ENCODE measurements at places on chromosomes 5 and 9. TPM values are rescaled to one million over a fixed set of nuclear protein-coding genes. Genes with fewer than 3 reads are reported as not detected.
A peak's percentile ranks its signal among the peaks of the same experiment; 100 is the strongest.

DNA sequence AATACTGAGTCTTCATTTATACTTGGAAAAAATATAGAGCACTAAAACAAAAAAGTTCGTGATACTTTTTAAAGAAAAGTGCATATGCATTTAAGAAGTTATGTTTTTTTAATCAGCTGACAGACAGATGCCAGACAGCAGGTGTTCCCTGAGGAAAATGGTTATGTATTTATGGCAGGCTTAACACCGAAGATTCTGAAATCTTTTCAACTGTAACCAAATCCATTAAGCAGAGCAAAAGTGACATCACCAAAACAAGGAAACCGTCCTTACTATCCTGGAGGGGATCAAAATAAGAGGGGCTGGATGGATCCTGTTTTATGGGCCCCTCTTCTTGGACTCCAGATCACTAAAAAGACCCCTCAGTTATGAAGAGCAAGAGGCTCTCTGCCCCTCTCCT is 404.9 kb upstream of the ADAMTS16 start:
- no peak for DNase-seq

- DNase-seq: no peak
Measured at GRCh38 chr5:156841737-156842136, 8.4 kb upstream of the PPP1R2B start.

DNA sequence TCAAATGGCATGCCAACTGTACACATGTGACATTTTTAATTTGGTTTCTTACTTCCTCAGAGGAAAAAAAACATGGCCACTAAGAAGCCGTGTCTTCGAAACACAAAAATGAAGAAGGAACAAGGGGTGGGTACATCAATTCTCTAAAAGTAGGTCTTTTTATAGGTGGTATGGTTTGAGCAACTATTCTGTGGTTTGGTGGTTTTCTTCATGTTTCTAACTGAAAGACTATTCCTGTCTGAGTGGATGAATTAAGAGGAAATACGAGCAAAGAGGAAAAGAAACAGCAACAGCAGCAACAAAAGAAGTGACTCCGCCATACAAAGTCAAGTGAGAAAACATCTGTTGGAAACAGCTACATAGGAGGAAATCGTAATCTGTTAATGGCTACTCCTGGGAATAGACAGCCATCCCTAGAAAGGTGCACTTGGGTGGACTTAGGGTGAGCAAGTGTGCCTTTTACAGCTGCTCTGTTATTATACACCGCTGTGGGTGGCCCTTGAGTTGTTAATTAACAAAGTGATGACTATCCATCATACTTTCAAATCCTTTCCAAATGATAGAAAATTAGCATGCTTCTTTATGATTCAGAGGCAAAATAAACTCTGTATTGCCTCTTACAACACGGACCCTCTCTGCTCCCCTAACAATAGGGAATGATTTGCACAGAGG is 575.8 kb downstream of the TLE1 start:
- no peak for DNase-seq

GRCh38 chr5:1415626-1416360 is 29.4 kb downstream of the SLC6A3 start:
- no peak for DNase-seq

- no peak for DNase-seq
Measured at GRCh38 chr5:16773991-16774390, 157.2 kb upstream of the RETREG1 start.

GRCh38 chr5:96297867-96298266 is 135.2 kb downstream of the PCSK1 start:
- DNase-seq: peak; percentile 53

- DNase-seq: peak; percentile 93
Measured at GRCh38 chr9:32627394-32627954, 8.0 kb downstream of the TAF1L start.

GRCh38 chr9:131981116-131981776 is 98.4 kb downstream of the MED27 start:
- no peak for DNase-seq

DNA sequence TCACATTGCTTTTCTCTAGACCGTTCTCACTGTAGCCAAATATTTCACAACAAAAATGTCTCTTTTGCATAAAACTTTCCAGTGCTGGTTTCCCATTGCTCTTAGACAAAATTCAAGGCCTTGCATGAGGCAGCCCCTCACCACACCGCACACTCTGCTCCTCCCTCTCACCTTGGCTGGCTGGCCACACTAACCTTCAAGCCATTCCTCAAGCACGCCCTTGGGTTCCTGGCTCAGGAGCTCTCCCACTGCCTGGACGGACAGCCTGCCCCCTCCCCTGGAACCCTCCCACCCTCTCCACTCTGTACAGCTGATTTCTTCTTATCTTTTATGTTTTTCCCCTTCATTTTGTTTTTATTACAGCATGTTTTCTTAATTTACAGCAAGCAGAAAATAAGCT is 83.2 kb downstream of the PDZD2 start:
- DNase-seq: no peak

DNA sequence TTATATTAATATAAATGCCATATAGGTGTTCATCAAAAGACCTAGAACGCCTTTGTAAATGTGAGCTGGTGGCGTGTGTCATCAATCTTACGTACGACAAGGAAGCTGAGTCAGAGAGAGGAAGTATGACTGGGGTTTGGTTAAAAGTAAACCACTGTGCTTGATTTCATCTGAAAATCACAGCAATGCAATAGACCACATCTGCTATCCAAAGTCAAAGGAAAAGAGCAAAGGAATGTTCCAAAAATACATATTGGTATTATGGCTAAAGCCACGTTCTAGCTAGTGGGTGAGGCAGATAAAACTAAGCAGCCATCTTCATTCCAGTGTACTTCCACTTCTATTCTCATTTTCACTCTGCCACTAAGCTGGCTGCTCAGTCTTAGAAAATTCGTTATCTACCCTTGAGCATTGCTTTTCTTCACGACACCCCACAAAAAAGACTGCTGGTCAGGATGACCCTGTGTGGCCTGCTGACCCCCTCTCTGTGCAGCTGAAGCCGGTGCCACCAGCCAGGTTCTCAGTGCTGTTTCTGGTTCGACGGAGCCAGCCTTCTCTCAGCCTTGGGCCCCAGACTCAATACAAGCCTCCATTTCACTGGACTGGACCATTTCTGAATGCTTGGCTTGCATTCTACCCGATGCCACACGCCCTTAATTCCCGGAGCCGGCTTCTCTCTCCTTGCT is 23.8 kb downstream of the SHC3 start:
- DNase-seq: peak; percentile 88

GRCh38 chr5:118439831-118440230 is 548.5 kb downstream of the DTWD2 start:
- DNase-seq: no peak

GRCh38 chr9:137217276-137218211 is 4.5 kb downstream of the RNF208 start:
- peak; percentile 37 for DNase-seq

- no peak for DNase-seq
Measured at GRCh38 chr9:114055894-114056293, 22.2 kb downstream of the AMBP start.

DNA sequence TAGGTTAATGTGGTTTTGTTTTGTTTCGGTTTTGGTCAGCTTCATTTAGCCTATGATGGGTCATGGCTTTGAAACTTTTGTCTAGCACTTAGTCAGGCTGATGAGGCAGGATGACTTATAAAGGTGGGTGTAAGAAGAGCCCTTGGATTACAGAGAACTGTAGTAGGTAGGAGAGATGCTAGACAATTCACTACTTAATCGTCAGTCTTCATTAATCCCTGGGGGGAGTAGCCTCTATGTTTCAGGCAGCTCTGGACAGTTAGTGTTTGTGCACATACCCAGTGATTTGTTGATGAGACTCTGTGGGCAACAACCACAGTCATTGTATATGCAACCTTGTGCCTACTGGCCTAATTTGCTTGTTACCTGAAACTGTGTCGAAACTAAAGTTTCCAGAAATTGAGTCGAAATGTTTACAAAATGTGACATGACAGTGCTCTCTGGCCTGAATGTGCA is 113.3 kb downstream of the MTREX start:
- peak; percentile 64 for DNase-seq

MAMDC4 gene
- total RNA-seq: 0.83 TPM

NR4A3 gene
- total RNA-seq: 0.09 TPM

PCDHB1 gene
- not detected for total RNA-seq

DMRT2 gene
- total RNA-seq: not detected

OLFML2A gene
- total RNA-seq: 4.9 TPM

PCDHGA4 gene
- total RNA-seq: 4.3 TPM

All from mammary epithelial cell (primary cell).